ENCODE measurements at places on chromosomes 11 and 22. TPM values are rescaled to one million over a fixed set of nuclear protein-coding genes. Genes with fewer than 3 reads are reported as not detected.

STK33 gene
- 6.7 TPM for polyA plus RNA-seq

SMIM38 gene
- 0.46 TPM for polyA plus RNA-seq

CDC42BPG gene
- polyA plus RNA-seq = 3.2 TPM

SMIM35 gene
- 0.03 TPM for polyA plus RNA-seq

DENND6B gene
- polyA plus RNA-seq = 4.6 TPM

APOA4 gene
- 0.06 TPM for polyA plus RNA-seq

MOGAT2 gene
- polyA plus RNA-seq = 1.2 TPM

CHRDL2 gene
- polyA plus RNA-seq = 72.8 TPM

OR2AG2 gene
- 0.03 TPM for polyA plus RNA-seq

FAM83F gene
- polyA plus RNA-seq = 2.1 TPM

WBP2NL gene
- polyA plus RNA-seq = 0.98 TPM

KCNJ11 gene
- polyA plus RNA-seq = 0.34 TPM

POU2AF3 gene
- polyA plus RNA-seq = 7.7 TPM

LMF2 gene
- polyA plus RNA-seq = 61.3 TPM

SMTNL1 gene
- polyA plus RNA-seq = not detected

PKDREJ gene
- polyA plus RNA-seq = 0.14 TPM

EFCAB6 gene
- polyA plus RNA-seq = 0.71 TPM

GGT5 gene
- 101 TPM for polyA plus RNA-seq

UCP2 gene
- 29.6 TPM for polyA plus RNA-seq

ACR gene
- polyA plus RNA-seq = 0.30 TPM

Measured in urinary bladder (tissue), 4 donors.